ENCODE measurements at places on chromosomes 13 and 19.
A peak's percentile ranks its signal among the peaks of the same experiment; 100 is the strongest.

DNA sequence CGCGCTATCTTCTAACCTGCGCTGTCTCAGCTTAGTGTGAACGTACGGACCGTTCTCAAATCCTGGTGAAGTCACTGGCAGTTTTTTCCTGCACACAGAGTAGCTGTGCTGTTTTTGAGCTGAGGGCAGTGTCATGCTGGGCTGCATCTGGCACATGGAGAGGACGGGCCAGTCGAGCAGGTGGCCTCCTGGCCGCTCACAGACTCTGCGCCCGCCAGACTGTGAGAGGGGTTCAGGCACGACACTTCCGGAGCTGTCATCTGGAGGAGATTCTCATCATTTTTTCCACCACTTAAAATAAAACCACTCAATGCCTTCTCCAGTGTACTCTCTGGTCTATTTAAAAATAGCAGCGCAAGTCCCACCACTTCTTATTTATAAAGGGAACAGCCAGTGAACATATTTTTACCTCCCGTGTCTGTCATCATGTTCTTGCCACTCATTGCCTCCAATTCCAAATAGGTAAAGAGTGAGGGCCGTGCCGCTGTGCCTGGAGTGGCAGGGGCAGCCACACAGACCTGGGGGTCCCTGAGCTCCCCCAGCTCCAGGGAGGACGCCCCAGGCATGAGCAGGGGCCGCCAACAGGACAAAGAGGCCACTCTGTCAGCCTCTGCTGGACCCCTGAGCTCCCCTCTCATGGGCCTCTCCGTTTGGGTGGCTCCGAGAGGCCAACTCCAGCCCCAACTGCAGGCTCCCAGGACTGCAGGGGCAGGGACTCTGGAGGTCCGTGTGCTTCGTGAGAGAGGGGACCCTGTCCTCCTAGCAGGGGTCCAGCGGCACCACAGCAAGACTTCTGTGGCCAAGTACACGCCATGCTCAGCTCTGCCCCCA lies 36.9 kb upstream of the GRTP1 start:
- DNase-seq, result peak; percentile 76

DNA sequence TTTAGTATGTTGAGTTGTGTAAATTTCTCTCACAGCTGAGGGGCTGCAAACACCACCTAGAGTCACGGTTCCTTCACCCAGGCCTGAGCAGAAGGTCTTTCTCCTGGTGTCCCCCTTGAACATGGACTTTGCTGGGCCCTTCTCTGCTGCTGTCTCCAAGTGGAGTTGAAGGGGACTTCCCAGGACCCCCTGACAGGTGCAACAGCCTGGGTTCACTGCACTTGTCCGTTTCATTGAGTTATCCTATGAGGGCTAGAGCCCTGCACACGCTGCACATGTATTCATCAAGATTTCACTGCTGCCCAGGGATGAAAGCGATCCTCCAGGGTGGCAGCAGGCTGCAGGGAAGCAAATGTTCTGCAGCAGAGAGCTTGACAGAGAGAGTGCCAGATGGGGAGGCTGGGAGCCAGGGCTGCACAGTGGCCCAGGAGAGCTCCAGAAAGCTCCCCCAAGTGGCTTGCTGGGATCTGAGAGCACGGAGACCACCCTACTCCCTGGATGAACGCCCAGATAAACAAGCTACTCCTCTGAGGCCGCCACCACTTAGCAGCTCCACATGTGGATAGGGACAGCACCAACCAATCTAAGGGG lies 10.3 kb downstream of the TMEM272 start:
- DNase-seq, result no peak

GRCh38 chr13:76596216-76596615 lies 290.0 kb downstream of the KCTD12 start:
- no peak for DNase-seq

DNA sequence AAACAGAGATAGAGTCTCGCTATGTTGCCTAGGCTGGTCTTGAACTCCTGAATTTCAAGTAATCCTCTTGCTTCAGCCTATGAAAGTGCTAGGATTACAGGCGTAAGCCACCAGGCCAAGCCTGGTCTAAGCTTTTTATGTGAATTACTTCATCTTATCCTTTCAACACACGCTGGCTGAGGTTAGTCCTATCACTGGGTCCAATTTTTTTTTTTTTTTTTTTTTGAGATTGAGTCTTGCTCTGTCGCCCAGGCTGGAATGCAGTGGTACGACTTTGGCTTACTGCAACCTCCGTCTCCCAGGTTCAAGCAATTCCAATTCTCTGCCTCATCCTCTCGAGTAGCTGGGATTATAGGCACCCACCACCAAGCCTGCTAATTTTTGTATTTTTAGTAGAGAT lies 10.4 kb downstream of the MYO1F start:
- DNase-seq, result no peak

GRCh38 chr13:78596399-78596735 lies 7.0 kb downstream of the POU4F1 start:
- no peak for DNase-seq

- no peak for DNase-seq
Observed at GRCh38 chr13:70817576-70817975, 709.3 kb upstream of the KLHL1 start.

Data from tibial artery (tissue), 4 donors.